Pulmonary artery endothelial cell (primary cell): ENCODE measurements at places on chromosomes 3 and 15.

DNA sequence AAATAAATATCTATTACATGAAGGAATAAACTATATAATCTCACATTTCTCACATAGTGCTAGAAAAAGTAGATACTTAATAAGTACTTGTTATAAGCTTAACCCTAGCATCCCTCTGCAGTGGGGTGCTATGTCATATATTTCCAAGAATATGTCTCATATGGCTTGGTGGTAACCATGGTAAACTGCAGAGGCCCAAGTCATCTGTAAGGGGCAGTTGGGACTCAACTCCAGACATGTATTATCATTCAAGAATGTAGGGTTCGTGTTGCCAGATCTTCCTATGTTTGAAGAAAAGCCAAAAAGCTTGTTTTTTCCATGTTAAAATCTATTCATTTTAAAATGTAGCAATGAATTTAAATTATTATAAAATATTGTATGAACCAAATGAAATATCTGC, 46.2 kb downstream of the ZNF385D start:
- no peak for DNase-seq

DNA sequence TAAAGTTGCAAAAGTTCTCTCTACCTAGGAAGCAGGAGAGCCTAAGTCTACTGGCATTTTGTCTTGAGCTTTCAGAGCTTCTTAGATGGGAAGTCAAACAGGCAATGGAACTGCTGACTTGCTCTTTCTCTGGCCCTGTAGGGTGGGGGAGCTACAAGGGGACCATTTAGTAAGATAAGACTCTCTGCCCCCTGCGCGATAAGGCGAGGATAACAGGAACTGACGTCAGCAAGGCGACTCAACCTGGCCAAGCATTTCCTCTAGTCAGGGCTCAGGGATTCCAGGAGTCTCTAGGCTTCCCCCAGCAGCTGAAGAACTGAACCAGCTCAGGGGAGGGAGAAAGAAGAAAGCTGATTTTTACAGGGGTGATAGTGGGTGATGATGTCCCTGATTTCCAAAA, 5.8 kb downstream of the RARB start:
- peak; percentile 69 for DNase-seq

DNA sequence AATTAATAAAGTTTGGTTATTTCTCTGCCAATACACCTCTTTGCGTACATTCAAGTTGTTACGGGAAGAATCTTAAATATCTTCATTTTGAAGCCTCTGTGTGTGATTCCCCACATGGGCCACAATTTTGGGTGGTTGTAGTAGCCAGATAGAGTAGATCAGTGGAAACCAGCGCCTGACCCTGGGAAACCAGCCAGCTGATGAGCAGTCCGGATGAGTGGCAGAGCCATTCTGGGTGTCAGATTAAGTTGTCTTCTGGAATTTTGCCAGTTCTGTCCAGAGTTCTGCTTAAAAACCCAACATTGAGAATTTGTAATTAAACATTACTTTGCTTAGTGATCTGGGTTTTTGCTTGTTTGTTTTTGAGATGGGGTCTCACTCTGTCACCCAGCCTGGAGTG, 49.7 kb downstream of the MRPS25 start:
- no peak for DNase-seq

GRCh38 chr3:45537970-45538640, 56.4 kb upstream of the LIMD1 start:
- no peak for DNase-seq

GRCh38 chr15:73175382-73175781, 123.1 kb downstream of the NEO1 start:
- no peak for DNase-seq

GRCh38 chr3:36991923-36992805, 767 bp downstream of the EPM2AIP1 start:
- no peak for DNase-seq

GRCh38 chr15:80732167-80732566, 37.1 kb downstream of the ABHD17C start:
- DNase-seq: no peak

DNA sequence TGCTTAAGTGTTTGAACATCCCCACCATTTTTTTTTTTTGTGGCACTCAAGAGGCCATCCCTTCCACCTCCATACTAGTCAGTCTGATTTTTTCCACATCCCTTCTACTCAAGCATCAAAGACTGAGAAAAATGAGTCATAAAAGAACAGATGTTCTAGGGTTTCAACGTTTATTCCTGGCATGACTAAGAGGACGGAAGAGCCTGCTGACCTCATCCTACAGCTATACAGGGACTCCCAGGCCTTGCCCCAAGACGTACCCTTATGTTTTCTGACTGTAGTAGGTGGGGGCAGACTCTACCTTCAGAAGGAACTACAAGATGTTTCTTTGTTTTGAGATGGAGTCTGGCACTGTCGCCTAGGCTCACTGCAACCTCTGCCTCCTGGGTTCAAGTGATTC, 3.3 kb upstream of the ITPKA start:
- peak; percentile 82 for DNase-seq

- DNase-seq: no peak
Measured at GRCh38 chr15:79451361-79451999, 19.3 kb downstream of the MINAR1 start.

DNA sequence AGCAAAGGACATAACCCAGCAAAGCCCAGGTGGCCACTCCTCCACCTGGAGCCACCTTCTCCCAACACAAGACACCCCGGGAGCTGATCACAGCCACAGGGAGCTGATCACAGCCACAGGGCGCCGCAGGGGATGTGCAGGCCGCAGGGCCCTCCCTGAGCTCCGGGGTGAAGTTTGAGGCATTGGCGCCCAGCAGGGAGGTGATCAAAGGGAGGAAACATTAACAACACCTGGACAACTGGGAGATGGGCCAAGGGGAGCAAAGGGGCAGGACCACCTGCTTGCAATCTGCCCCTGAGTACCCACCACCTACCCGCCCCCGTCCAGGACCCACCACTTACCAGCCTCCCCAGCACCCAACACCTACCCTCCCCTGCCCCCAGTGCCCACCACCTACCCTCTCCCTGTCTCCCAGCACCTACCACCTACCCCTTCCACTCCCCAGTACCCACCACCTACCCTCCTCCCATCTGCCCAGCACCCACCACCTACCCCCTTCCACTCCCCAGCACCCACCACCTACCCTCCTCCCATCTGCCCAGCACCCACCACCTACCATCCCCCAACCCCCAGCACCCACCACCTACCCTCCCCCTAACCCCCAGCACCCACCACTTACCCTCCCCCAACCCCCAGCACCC, 2.4 kb downstream of the UROC1 start:
- no peak for DNase-seq

- no peak for DNase-seq
Measured at GRCh38 chr15:95937128-95937528, 393.4 kb upstream of the NR2F2 start.

DNA sequence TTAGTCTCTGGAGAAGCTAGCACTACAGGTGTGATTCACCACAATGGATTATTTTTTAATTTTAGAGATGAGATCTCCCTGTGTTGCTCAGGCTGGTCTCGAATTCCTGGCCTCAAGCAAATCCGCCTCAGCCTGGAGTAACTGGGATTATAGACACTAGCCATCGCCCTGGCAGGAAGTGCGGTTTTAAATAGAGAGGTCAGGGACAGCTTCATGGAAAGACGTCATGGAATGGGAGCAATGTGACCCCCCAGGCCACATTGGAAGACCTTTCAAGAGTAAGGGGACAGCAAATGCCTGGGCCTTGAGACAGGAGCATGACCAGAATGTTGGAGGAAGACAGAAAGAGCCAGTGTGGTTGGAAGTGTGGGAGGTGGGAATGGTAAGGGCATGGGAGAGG, 2.2 kb upstream of the ISG20 start:
- DNase-seq: no peak

DNA sequence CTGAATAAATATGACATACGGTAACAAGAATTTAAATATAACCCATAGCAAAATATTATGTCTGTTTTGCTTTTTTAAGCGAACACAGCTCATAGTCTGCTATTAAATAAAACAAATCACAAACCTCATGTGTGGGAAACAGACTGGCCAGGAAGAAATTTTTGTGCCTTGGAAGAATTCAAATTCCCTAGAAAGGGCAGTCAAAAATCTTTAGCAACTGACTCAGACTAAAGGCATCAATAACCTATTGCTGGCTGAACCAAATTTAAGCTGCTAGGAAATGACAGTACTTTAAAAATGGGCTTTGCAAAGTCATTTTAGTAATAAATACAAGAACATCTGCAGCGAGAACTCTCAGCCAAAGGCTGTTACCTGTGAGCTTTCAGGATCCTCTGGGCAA, 151.4 kb downstream of the PLD1 start:
- DNase-seq: no peak

DNA sequence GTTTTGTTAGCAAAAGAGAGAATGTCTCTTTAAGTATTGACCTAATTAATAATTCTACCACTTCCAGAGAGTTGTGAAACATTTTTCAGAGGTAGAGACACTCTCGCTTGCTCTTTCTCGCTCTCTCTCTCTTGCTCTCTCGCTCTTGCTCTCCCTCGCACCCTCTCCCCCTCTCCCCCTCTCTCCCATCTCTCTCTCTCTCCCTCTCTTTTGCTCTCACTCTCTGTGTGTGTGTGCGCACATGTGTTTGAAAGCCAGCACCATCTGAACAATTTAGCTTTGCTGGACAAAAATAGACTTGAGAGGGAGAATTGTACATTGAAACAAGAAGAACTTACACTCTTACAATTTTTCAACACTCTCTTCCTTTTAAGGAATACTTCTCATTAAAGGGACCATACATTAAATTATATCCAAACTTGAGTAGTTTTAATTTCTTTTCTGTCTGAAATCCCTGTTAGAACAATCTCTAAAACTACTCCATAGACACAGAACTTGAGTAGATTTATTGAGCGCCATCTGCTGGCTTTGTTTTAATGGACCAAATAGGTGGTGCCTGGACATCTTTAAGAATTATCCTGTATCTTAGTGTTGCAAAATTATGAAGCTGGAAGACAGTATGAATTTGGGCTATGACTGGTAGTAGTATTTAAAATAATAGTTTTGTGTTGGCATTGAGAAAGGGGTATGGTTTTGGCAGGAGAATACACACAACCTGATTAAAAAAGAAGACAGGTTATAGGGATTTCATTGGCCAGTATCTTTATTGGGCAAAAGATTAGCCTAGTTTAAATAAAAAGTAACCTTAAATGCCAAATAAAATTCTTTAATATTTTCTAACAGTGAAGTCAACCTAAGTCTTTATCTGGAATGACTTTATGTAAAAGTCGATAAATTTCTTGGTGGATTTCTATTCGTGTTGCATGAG, 124.6 kb downstream of the AKAP13 start:
- peak; percentile 20 for DNase-seq

GRCh38 chr15:80991421-80991820, 1.8 kb upstream of the MESD start:
- DNase-seq: no peak

GRCh38 chr3:188827576-188827975, 344.2 kb upstream of the TPRG1 start:
- no peak for DNase-seq

DNA sequence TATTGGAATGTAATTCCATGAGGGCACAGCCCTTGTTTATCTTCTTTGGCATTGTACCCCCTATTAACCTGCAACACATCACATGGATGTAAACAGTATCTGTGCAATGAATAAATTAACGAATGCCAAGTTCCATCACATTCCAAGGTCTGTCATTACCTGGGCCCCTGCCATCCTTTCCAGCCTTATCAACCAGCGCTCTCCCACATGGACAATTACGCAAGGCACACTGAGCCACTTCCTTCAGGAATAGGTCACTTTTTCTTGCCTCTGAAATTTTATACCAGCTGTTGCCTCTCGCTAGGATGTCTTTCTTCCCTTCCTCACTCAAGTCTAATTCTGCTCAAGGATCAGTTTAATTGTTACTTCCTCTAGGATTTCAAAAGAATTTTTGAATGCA, 1051.8 kb upstream of the CFAP20DC start:
- no peak for DNase-seq

DNA sequence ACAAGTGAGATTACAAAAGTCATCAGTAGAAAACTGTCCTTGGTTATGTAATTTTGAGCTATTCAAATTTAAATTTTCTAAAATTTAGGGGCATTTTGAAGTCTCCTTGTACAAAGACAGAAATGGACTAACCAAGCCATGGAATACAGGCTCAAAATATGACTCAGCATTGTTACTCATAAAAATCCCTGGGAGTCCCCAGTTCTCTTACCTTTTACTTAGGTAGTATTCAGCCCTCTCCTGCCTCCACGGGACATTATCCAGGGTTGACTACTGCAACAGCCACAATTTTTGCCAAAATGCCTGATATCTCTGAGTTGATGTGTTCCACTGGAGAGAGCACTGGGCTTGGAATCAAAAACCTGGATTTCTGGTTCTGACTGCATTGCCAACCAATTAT, 25.0 kb downstream of the CLDN18 start:
- no peak for DNase-seq

GRCh38 chr3:134796281-134797056, 1.4 kb downstream of the EPHB1 start:
- no peak for DNase-seq

DNA sequence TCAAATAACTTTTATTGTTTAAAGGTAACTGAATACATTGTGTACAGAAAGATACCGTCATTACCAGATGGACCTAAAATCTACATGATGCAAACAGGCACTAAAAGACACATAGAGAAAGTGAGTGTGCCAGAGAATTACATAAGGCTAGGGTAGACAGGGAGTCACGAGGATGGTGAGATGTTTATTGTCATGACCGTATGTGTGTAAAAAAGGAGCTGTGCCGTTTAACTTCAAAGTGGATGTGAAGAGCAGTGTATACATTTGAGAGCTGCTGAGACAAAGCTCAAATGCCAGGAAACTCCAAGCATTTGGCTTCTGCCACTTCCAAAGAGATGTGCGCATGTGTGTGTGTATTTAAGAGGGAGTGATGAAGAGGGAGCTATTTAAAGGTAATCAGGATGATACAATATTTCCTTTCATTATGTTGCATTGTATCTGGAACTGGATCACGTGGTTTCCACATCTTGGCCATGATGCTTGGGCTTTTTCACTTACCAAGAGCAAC, 51.4 kb upstream of the IGF1R start:
- no peak for DNase-seq

- no peak for DNase-seq
Measured at GRCh38 chr15:38053205-38053604, 118.8 kb downstream of the TMCO5A start.

DNA sequence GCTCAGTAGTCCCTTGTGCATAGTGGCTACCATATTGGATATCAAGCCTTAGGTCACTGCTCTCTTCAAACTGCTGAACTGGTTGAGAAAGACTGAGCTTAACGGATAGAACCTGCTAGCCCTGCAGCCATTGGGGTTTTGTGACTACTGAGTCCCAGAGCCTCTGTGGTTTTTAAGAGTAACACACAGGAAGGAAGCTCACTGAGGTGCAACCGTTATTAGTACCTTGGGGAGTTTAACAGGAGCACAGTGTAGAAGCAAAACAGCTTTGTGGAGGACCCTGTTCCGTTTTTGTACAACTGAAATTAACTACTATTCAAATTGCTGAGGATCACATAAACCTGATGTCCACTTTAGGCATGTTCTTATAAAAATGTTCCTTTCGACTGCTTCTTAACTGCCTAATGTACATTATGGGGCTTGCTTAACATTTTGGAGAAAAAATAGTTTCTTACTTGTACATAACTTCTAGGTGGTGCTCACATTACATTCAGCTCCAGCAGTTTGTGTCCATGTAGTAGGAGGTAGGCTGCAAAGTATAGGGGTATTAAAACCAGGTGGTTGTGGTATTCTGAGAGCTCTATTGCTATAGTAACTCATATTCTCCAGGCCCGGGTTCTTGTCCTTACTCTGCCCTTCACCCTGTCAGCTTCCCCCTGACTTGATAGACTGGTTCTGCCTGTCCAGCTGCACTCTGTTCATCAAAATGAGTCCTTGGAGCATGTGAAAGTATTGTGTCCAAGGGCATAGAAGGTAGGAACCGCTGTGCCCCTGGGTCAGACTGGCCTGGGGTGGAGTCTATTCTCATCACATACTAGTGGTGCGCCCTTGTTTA, 17.3 kb downstream of the PXK start:
- no peak for DNase-seq

- DNase-seq: no peak
Measured at GRCh38 chr15:90082140-90082715, 20.0 kb downstream of the IDH2 start.
